ENCODE measurements at places on chromosomes 1 and 21. TPM values are rescaled to one million over a fixed set of nuclear protein-coding genes. Genes with fewer than 3 reads are reported as not detected.

ZSCAN20 gene
- 7.0 TPM for total RNA-seq

DEPDC1 gene
- total RNA-seq = 31.6 TPM

DNA sequence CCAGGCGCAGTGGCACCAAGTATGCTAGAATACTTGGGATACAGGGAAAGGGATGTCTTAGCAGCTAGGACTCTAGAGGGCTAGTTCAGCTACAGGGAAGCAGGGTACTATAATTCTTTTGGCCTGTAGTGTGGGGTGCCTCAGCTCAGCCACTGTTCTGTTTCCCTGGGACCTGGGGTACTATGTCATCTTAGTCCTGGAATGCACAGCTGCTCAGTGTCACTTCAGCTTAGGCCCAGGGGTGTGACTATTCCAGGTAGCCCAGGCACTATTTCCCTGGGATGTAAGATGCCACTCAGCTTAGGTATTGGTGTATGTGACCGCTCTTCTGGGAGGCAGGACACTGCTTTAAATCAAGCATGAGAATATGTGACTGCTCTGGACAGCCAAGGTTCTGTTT lies 34.1 kb downstream of the RGSL1 start:
- H3K4me1 ChIP-seq = no peaks in the 10 kb centered on the region
- no peak overlapping the region for H3K4me3 ChIP-seq
- no peak for DNase-seq
- no peaks in the 10 kb centered on the region for H3K36me3 ChIP-seq
- no peak overlapping the region for H3K27ac ChIP-seq

NEK2 gene
- total RNA-seq = 31.0 TPM

KCNH1 gene
- 0.21 TPM for total RNA-seq

- peaks cover 4% of the 10 kb centered on the region for H3K36me3 ChIP-seq
- H3K27ac ChIP-seq = peak overlapping the region; percentile 35
- no peak for DNase-seq
- H3K4me3 ChIP-seq = peak overlapping the region; percentile 22
Observed at GRCh38 chr1:19071674-19072281, 115.3 kb upstream of the IFFO2 start.
